Effector memory CD4-positive, alpha-beta T cell (primary cell): ENCODE measurements at places on chromosomes 7 and 10.

- no peak overlapping the region for H3K27ac ChIP-seq
- no peaks in the 10 kb centered on the region for H3K27me3 ChIP-seq
- H3K4me3 ChIP-seq, result no peak overlapping the region
Observed at GRCh38 chr7:123788584-123788983, 39.8 kb upstream of the WASL start.

DNA sequence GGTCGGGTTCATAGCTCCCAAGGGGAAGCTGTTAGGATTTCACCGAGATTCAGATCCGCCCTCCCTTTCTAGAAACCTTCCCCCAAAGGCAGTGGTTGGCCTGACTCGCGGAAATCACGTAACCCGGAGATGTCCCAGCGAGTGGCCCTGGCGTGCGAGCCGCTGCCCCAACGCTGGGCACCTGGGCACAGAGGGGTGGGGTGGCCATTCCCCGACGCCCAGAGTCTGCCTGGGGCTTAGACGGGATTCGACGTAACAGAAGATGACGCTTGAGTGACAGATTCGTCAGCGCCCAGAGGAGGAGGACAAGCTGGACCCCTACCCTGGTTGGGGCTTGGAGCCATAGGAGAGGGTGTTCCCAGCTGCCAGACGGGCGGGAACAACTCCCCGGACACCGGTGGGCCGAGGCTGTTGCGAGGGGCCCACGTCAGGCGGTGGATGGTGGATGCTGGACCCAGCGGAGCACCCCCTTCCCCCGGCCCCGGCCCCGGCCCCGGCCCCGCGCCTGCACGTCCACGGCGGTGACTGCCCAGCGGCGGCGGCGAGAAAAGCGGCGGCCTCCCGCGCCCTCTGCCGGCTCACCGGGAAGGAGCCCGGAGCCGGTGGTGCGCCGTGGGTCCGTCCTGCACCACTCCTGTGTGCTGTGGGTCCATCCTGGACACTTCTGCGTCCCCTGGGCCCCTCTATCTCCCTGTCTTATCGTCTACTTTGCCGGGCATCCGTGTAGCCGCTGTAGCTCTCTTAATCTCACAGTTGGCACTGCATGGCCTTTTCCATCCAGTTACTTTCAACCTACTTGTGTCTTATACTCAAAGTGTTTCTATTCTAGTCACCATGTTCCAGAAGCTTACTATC is 35.4 kb upstream of the KNDC1 start:
- DNase-seq, result no peak
- H3K4me3 ChIP-seq, result no peak overlapping the region
- no peak overlapping the region for H3K27ac ChIP-seq
- H3K4me1 ChIP-seq, result no peaks in the 10 kb centered on the region

DNA sequence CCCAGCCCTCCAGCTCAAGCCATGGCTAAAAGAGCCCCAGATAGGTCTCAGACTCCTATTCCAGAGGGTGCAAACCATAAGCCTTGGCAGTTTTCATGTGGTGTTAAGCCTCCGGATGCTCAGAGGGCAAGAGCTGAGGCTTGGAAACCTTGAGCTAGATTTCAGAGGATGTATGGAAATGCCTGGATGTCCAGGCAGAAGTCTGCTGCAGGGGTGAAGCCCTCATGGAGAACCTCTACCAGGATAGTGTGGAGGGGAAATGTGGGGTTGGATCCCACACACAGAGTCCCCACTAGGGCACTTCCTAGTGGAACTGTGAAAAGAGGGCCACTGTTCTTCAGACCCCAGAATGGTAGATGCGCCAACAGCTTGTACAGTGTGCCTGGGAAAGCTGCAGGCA is 13.2 kb upstream of the HPSE2 start:
- no peak for DNase-seq
- H3K36me3 ChIP-seq, result no peaks in the 10 kb centered on the region
- H3K4me1 ChIP-seq, result no peaks in the 10 kb centered on the region

DNA sequence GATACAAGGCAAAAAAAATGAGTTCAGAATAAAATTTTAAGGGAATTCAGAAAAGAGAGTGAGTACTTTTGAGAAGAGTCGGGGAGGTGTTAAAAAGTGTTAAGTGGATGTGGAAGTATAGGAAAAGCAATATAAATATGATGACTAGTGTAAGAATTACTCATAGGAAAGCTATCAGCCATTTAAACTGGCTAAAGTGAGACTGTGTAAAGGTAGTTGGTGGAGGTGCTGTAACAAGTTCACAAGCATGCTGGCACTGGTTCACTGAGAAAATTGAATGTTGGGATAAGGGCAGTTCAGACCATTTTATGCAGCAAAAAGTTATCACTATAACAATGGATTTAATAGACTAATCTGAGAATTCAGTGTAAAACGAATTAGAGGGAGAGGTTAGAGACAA is 179.0 kb upstream of the DKK1 start:
- no peak for DNase-seq
- no peaks in the 10 kb centered on the region for H3K4me1 ChIP-seq
- no peaks in the 10 kb centered on the region for H3K36me3 ChIP-seq
- no peak overlapping the region for H3K4me3 ChIP-seq
- H3K27me3 ChIP-seq, result no peaks in the 10 kb centered on the region
- no peak overlapping the region for H3K27ac ChIP-seq

DNA sequence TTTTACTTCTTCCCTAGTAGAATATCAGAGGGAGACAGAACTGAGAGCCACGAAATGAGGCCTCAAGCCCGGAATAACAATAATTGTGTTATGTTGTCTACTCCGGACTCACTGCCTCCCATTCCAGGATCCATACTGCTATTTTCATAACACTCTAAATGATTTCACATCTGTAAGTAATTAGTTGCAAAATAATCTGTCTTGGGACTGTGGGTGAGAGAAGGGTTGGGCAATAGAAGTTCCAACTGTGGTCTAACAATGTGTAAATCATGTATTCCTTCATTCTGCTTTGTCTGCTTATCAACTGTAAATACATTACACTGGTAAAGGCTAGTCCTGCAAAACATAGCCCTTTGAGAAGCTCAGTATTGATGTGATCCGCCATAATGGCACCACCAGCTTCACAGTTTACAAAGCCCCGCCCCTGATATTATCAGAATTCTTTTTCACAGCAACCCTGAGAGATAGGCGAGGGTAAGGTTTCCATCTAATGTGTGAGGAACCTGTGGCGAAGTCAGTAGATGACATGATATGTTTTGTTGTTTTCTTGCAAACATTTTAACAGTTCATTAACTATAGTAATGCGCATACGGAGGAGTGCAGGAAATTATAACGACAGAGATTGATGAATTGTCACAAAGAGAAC is 265.7 kb upstream of the BMPER start:
- H3K4me1 ChIP-seq, result no peaks in the 10 kb centered on the region
- no peaks in the 10 kb centered on the region for H3K36me3 ChIP-seq
- H3K27ac ChIP-seq, result no peak overlapping the region
- no peak for DNase-seq
- no peaks in the 10 kb centered on the region for H3K27me3 ChIP-seq

- no peak for DNase-seq
- H3K4me1 ChIP-seq, result no peaks in the 10 kb centered on the region
- no peak overlapping the region for H3K4me3 ChIP-seq
- peaks cover 2% of the 10 kb centered on the region for H3K27me3 ChIP-seq
- no peaks in the 10 kb centered on the region for H3K36me3 ChIP-seq
Observed at GRCh38 chr10:71232089-71232998, 20.0 kb downstream of the UNC5B start.
